Activated naive CD8-positive, alpha-beta T cell treated with anti-CD3 and anti-CD28 coated beads for 36 hours (primary cell): ENCODE measurements at places on chromosomes 1 and 21. TPM values are rescaled to one million over a fixed set of nuclear protein-coding genes. Genes with fewer than 3 reads are reported as not detected.

DNA sequence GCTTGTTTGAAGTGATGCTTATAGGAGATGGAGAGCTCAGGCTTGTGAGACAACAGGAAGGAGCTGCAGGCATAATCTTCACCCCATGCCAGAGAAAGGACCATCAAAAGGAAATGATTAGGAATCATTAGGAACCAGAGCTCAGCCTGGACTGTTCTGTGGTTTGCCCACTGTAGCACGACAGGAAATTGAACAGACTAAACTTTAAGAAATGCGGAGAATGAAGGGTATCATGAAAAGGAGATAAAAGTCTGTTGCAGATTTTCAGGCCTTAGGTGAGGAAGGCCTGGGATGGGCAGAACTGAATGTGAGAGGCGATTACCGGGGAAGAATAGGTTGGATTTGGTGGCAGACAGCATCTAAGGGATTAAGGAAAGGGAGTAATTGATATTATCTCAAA, 292.0 kb upstream of the PLXNA2 start:
- no peak for DNase-seq

Gene CTSK
- total RNA-seq: 2.4 TPM

DNA sequence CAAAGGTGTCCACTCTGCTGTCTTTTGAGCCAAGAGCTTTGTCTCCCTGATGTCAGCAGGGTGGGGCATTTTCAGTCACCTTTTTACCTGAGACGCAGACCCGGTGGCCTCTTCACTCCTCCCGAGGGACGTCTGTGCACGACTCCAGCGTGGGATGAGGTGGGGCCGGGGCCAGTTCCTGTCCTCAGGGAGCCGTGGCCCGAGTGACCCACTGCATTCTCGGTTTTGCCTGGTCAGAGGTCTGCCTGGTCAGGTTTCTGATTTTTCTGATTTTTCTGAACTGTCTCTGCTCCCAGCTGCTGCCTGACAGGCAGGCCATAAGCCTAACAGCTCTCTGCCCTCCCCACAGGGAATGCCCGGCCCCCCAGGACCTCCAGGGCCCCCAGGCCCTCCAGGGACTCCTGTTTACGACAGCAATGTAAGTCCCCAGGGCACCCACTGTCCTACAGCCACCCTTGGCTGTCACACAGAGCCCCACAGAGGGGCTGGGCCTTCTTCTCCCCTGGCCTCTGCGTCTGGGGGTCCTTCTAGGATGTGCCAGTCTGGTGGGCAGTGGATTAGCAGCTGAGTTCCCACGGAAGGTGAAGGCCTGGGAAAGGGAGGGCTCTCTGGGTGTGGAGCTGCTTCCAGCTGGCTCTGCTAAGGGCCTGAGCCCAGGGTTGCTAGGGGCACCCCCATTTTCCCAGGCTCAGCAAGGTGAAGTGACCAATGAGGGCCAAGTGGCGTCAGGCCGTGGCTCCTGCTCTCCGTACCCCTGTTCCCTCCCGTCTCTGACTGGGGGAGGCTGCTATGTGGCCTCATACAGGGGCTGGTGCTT, 45.9 kb downstream of the SLC19A1 start:
- DNase-seq: no peak

DNA sequence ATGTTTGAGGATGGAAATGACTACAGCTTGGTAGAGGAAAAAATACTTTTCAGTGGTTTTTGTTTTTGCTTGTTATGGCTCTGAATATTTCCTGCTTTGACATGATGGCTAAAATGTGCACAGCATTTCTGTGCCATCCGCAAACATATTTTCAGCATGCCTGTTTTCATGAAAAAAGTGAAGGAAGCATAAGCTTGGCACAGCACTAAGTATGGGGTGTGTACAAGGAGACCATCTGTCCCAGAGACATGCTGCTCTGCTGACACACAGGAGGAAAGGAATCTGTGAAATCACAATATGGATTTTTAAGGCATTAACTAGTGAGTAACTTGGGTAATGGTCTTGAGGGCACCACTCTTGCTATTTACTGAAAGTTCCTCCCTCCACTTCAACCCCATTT, 595.5 kb downstream of the RWDD3 start:
- no peak for DNase-seq

DNA sequence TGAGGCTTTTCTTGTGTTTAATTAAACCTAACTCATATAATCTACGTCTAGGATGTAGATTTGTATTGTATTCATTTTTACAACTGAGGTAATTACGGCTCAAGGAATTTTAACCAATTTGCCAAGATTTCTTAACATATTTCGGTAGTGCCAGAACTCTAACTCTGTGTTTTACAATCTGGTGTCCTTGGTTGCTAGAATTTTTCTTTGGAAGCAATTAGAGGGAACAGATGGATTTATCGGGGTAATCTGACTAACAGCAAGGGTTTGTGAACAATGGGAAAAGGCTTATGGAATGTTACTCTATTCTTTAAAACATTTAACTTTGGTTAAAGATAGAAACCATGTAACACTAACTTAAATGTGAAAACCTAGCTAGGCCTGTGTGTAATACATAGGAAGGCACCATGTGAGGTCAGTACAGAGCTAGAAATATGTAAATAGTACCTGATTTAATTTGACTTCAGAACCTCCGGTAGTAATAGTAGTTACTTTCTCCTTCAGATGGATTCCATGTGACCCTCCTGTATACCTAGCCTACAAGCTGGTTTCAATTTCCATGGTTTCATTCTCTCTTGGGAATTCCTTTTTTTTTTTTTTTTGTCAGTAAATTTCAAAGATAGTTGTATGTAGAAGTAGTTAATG, 1.2 kb downstream of the MTF2 start:
- no peak for DNase-seq

DNA sequence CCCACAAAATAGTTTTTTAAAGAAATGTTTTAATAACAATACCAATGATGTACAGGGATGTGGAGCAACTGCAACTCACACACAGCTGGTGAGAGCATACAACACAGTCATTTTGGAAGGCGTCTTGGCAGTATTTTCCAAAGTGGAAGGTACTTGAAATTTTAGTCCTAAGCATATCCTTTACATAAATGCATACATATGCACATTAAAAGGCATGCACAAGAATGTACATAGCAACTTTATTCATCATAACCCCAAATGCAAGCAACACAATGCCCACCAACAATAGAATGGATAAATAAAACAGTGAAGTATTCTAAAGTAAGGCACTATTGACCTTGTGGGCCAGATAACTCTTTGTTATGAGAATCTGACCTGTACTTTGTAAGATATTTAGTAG, 310.1 kb upstream of the ADGRL2 start:
- no peak for DNase-seq

DNA sequence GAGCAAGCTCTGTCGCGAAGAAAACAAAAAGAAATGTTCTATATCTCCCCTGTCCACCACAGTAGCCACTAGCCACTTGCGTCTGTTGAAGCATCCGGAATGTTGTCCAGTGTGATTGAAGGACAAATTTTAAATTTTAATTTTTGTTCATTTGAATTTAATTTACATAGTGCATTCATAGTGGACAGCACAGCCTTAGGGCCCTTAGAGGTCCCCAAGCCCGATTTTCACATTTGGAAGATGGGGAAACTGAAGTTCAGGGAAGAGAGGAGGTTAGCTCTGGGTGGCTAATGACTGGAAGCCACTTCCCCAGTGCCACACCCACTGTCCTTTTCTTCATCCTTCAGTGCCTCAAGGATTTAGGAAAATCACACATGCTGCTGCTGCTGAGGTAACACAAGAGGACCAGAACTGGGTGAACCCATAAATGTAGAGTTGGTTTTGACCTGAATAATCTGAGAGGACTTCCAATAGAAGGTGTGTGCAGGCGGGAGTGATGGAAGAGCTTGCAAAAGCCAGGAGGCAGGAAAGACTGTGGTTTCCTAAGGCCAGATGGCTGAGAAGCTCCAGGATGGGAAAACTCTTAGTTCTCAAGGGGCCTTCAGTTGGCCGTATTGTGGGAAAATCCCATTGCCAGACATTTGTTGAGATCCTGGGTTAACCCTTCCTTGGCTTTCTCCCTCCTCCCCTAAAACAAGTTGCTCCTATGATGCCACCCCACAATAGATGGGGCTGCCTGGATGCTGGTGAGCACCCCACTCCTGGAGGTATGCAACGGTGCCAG, 49.5 kb downstream of the TRIM11 start:
- DNase-seq: no peak

GRCh38 chr1:156927215-156928042, 7.0 kb downstream of the LRRC71 start:
- DNase-seq: peak; percentile 77

DNA sequence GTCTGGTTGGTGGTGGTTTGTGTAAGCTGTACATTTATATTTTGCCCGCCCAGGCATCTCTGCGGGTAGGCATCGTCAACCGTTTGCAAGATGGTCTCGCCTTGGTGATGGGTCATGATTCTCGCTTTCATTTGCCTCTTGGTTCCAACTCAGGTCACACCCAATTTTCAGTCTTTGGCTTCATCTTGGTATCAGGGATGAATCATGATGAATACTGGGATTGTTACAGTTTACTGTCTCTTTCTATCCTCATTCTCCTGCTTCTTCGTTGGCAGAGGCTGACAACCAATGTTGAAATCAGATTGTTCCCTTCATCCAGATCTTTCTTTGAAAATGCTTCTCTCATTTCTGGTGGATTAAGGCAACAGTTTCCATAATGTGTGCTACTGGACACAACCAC, 129.7 kb upstream of the KAZN start:
- DNase-seq: no peak

DNA sequence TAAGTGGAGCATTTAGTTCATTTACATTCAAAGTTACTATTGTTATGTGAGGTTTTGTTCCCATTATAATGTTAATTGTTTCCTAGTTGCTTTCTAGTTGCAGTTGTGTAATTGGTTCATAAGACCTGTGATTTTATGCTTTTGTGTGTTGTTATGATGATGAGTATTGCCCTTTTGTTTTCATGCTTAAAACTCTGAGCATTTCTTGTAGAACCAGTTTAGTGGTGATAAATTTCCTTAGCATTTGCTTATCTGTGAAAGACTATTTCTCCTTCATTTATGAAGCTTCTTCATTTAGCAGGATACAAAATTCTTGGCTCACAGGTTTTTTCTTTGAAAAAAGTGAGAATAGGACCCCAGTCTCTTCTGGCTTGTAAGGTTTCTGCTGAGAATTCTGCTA, 274.8 kb upstream of the SPAG17 start:
- DNase-seq: no peak

GRCh38 chr1:153728305-153729066, 636 bp downstream of the INTS3 start:
- peak; percentile 31 for DNase-seq

GRCh38 chr21:36551731-36552433, 72.0 kb upstream of the CLDN14 start:
- no peak for DNase-seq

- no peak for DNase-seq
Measured at GRCh38 chr1:158283965-158284364, 5.8 kb upstream of the CD1C start.

GRCh38 chr1:99232172-99232571, 32.1 kb upstream of the PLPPR4 start:
- no peak for DNase-seq

DNA sequence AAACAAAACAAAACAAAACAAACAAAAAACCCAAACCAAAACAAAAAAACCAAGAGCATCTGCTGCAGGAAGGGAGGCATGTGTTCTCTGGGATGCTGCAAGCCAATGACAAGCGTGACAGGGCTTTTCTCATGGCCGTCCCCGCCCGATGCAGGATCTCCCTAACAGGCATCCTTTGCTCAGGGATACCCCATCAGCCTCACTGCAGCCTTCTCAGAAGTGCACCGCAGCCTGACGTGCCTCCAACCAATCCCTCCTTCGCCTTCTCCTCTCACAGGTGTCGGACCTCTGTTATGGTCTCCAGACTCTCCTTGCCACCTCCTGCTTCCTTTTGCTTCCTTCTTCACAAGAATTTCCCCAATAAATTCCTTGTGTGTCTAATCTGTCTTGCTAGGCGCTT, 147.2 kb downstream of the PCP4 start:
- no peak for DNase-seq

Gene SIPA1L2
- total RNA-seq: 1.7 TPM

- no peak for DNase-seq
Measured at GRCh38 chr1:43573066-43573800, 42.5 kb downstream of the PTPRF start.

GRCh38 chr1:214248311-214249085, 32.5 kb upstream of the SMYD2 start:
- no peak for DNase-seq

DNA sequence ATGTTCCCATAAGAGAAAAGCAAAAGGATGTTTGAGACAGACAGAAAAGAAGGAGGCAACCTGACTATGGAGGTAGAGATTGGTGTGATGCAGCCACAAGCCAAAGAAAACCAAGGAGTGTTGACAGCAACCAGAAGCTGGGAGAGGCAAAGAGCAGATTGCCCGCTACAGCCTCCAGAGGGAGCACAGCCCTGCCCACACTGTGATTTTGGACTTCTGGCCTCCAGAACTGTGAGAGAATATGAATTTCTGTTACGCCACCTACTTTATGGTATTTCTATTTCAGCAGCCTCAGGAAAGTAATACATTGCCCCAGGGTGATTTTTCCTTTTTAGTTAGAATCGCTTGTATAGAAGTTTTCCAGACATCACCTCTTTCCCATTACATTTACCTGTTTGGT, 28.4 kb downstream of the SLAMF6 start:
- DNase-seq: no peak

- DNase-seq: peak; percentile 63
Measured at GRCh38 chr1:227946624-227947385, 927 bp downstream of the WNT9A start.

GRCh38 chr21:28936036-28936435, 56.6 kb downstream of the LTN1 start:
- DNase-seq: no peak

Gene DCST2
- 0.20 TPM for total RNA-seq

DNA sequence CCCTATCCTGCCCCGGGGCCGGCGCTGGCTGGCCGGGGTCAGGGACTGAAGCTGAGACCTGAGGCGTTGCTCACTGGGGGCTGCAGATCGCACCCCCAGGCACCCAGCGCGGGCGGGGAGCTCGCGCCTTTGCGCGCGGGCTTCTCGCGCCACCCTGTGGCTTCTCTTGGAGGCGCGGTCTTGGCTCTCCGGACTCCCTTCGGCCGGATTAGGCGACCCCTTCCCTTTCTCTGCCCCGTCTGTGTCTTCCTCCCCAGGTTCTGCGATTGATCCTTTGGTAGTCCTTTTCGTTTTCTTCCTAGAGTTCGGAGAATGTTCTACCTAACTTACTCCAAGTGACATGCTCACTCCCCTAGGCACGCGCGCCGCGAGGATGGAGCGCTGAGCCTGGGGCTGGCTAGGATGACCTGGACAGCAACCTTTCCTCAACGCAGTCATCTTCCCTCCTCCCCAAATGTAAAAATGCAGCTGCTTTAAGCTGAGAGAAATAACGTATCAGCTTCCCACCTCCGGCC, 495 bp upstream of the NTRK1 start:
- DNase-seq: peak; percentile 65

Gene CDK11B
- total RNA-seq: 42.2 TPM

DNA sequence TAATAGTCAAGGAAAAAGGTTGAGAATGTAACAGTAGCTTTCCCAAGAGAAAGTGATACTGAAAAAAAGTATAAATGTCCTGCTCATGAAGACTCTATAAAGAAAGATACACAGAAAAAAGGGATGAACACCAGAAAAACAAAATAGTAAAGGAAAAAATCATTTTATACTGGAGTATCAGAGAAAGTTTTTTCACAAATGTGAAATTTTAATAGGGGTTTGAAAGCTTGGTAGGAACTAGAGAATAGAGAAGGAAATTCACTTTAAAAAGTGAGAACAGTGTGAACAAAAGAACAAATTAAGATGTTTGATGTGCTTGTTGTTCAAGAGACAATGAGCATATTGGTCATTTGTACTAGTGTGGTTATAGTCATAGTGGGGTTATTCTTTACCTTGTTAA, 25.6 kb downstream of the UCHL5 start:
- DNase-seq: no peak

- DNase-seq: no peak
Measured at GRCh38 chr1:107116306-107116790, 24.5 kb upstream of the NTNG1 start.
